ENCODE measurements at places on chromosomes 5 and 9. TPM values are rescaled to one million over a fixed set of nuclear protein-coding genes. Genes with fewer than 3 reads are reported as not detected.

PTGS1 gene
- 1.4 TPM for total RNA-seq

CHSY3 gene
- 0.16 TPM for total RNA-seq

RBM27 gene
- 13.8 TPM for total RNA-seq

DIPK1B gene
- 9.4 TPM for total RNA-seq

TSLP gene
- total RNA-seq, result not detected

PCDH12 gene
- not detected for total RNA-seq

TCF7 gene
- total RNA-seq, result 11.3 TPM

WNT8A gene
- not detected for total RNA-seq
